ENCODE measurements at places on chromosomes 6 and 20.

GRCh38 chr6:31521835-31522234 is 6.9 kb upstream of the MCCD1 start:
- no peak overlapping the region for H3K27ac ChIP-seq
- H3K4me3 ChIP-seq: no peak overlapping the region
- peaks cover 2% of the 10 kb centered on the region for H3K27me3 ChIP-seq
- no peaks in the 10 kb centered on the region for H3K36me3 ChIP-seq
- peaks cover 5% of the 10 kb centered on the region for H3K4me1 ChIP-seq

- H3K4me3 ChIP-seq: no peak overlapping the region
- peaks cover 15% of the 10 kb centered on the region for H3K4me1 ChIP-seq
- no peaks in the 10 kb centered on the region for H3K36me3 ChIP-seq
- no peak overlapping the region for H3K27ac ChIP-seq
- DNase-seq: peak; percentile 81
Measured at GRCh38 chr6:41679696-41680095, 41.4 kb downstream of the MDFI start.

GRCh38 chr6:169990095-169991030 is 238.9 kb downstream of the ERMARD start:
- no peaks in the 10 kb centered on the region for H3K4me1 ChIP-seq
- no peaks in the 10 kb centered on the region for H3K36me3 ChIP-seq

DNA sequence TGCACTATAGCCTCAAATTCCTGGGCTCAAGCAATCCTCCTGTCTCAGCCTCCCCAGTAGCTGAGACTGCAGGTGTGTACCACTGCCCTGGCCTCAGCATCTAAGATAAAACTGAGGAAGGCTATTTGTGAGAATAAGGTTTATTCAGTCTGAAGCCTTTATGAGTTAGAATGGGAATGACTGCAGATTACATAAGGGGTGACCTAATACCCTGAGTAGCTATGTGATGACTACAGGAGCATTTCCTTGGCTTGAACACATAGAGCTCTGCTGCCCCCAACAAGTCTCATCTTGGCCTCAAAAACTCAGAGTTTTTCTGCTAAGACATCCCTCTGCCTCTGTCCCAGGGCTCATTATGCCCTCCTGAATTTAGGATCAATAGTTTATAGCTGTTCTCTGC is 7.6 kb downstream of the GSS start:
- H3K36me3 ChIP-seq: peaks cover 35% of the 10 kb centered on the region
- no peak overlapping the region for H3K27ac ChIP-seq
- H3K27me3 ChIP-seq: no peaks in the 10 kb centered on the region
- peaks cover 6% of the 10 kb centered on the region for H3K4me1 ChIP-seq
- H3K4me3 ChIP-seq: no peak overlapping the region
- no peak for DNase-seq

GRCh38 chr6:124963416-124963785 is 1.2 kb downstream of the RNF217 start:
- H3K27me3 ChIP-seq: no peaks in the 10 kb centered on the region
- H3K36me3 ChIP-seq: peaks cover 8% of the 10 kb centered on the region
- H3K4me3 ChIP-seq: peak overlapping the region; percentile 84
- peaks cover 72% of the 10 kb centered on the region for H3K4me1 ChIP-seq
- DNase-seq: no peak

- no peak overlapping the region for H3K27ac ChIP-seq
- no peaks in the 10 kb centered on the region for H3K36me3 ChIP-seq
Measured at GRCh38 chr6:5506597-5506996, 245.3 kb downstream of the FARS2 start.

DNA sequence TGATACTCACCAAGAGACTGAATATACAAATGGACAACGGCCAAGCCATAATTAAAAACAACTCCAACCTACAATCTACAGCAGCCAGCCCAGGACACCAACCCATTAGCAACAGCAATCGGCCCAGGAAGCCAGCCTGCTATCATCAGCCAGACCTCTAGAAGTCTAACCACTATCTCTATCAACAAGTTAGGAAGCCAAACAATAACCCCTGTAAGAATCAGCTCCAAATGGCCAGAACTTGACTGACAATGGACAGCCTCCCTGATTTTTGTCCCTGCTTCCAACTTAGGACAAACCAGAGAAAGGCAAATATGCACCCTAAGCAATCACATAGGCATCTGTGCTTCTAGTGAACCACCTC is 511.8 kb upstream of the JARID2 start:
- no peaks in the 10 kb centered on the region for H3K36me3 ChIP-seq
- H3K27me3 ChIP-seq: no peaks in the 10 kb centered on the region
- H3K4me3 ChIP-seq: no peak overlapping the region
- H3K27ac ChIP-seq: no peak overlapping the region
- DNase-seq: no peak
- H3K4me1 ChIP-seq: peaks cover 30% of the 10 kb centered on the region

- H3K27me3 ChIP-seq: no peaks in the 10 kb centered on the region
- H3K4me1 ChIP-seq: peaks cover 40% of the 10 kb centered on the region
- no peak overlapping the region for H3K27ac ChIP-seq
- peak overlapping the region; percentile 83 for H3K4me3 ChIP-seq
Measured at GRCh38 chr6:27867945-27868300, 44.3 kb downstream of the OR2B2 start.

GRCh38 chr6:105170059-105170458 is 9.8 kb downstream of the POPDC3 start:
- no peak overlapping the region for H3K4me3 ChIP-seq
- no peak for DNase-seq
- H3K4me1 ChIP-seq: no peaks in the 10 kb centered on the region
- H3K27ac ChIP-seq: no peak overlapping the region

DNA sequence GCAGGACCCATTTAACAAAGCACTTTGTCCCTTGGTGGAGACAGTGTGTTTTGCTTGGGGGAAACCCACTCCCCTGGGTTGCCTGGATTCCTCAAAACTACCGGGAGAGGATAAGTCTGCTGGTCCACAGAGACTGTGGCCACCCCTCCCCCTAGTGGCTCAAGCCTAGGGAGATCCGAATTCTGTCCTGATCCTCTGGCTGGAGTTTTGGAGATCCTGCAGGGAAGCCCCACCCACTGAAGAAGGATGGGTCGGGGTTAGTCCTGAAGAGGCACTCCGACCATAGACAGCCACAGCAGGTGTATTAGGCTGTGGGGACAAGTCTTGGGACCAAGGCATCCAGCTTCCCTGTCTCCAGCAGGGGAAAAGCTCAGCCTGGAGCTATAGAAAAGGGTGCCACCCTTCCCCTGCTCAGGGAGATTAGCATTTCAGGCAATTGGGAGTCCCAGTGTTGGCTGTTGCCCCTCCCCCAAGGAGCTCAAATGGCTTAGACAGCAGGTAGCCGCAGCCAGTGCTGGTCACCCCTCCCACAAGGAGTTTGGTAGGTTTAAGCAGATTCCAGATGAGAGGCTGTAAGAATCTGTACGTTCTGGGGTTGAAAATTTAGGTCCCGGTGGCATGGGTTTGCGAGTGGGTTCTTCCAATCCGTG is 750.0 kb downstream of the TBC1D32 start:
- H3K36me3 ChIP-seq: no peaks in the 10 kb centered on the region
- no peak for DNase-seq
- no peak overlapping the region for H3K27ac ChIP-seq
- peaks cover 3% of the 10 kb centered on the region for H3K27me3 ChIP-seq
- H3K4me1 ChIP-seq: no peaks in the 10 kb centered on the region

- H3K36me3 ChIP-seq: no peaks in the 10 kb centered on the region
- H3K27me3 ChIP-seq: no peaks in the 10 kb centered on the region
- no peak for DNase-seq
- H3K4me1 ChIP-seq: peaks cover 90% of the 10 kb centered on the region
Measured at GRCh38 chr6:111764238-111765175, 108.7 kb downstream of the FYN start.

DNA sequence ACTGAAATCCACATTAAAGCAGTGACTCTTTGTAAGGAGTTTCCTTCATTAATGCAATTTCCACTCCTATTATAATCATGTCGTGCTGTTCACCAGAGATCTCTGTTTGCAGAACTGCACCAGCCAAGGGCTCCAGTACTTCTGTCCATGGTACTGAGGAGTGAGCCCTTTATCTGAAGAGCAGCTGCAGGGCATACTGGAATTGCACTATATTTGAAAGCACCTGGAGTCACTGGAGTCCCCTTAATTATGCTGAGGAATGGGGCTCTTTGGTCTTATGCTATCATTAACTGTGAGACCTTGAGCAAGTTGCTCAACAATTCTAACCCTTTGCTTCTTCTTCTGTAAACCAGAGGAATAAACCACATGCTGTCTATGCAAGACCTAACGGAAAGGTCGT is 61.7 kb upstream of the NUP153 start:
- H3K27me3 ChIP-seq: no peaks in the 10 kb centered on the region
- no peak for DNase-seq
- no peak overlapping the region for H3K4me3 ChIP-seq
- H3K4me1 ChIP-seq: no peaks in the 10 kb centered on the region

DNA sequence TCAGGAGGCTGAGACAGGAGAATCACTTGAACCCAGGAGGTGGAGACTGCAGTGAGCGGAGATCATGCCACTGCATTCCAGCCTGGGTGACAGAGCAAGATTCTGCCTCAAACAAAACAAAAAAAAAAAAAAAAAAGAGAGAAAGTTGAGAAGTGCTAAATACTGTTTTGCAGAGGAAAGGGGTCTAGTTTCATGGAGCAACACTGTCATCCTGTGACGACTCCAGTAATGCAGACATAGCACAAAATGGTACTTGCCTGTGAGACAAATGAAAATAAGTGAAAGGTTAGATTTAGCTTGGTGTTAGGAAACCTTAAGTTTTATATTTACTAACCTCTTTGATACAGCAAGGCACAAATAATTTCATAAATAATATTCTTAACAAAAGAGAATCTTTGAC is 29.7 kb downstream of the CEP162 start:
- no peak for DNase-seq
- peaks cover 21% of the 10 kb centered on the region for H3K4me1 ChIP-seq
- H3K27me3 ChIP-seq: no peaks in the 10 kb centered on the region
- peaks cover 14% of the 10 kb centered on the region for H3K36me3 ChIP-seq
- no peak overlapping the region for H3K4me3 ChIP-seq
- H3K27ac ChIP-seq: no peak overlapping the region

DNA sequence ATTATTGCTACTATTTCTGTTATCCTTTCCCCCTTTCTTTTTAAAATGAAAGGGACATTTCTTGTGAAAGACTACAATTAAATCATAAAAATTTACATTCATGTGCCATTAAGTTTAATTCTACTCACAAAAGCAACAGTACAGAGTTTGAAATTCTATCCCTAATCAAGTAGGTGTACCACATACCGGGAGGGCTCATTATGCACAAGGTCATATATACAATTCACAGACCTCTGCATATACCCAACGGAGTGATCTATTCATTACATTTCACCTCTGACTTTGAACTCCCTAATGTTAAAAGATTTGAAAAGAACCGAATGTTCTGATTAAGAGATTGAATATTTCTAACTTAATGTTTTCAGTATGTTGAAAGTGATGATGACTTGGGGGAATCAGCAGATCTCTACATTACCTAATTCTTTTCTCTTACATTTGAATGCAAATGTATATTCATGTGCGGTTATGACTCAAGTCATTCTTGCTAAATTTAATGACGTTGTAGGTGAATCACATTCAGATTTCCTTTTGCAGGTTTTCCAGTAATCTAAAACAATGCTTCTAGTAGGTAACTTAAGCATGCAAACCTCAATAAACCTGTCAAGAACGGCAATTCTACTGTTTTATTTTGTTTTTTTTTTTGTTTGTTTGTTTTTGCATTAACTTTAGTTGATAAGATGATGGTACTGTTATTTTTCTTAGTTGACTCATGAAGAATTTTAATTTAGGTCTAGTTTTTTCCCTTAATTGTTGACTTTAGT is 7.3 kb downstream of the EYA4 start:
- no peaks in the 10 kb centered on the region for H3K36me3 ChIP-seq
- no peak overlapping the region for H3K27ac ChIP-seq
- peaks cover 15% of the 10 kb centered on the region for H3K27me3 ChIP-seq
- H3K4me1 ChIP-seq: peaks cover 5% of the 10 kb centered on the region

DNA sequence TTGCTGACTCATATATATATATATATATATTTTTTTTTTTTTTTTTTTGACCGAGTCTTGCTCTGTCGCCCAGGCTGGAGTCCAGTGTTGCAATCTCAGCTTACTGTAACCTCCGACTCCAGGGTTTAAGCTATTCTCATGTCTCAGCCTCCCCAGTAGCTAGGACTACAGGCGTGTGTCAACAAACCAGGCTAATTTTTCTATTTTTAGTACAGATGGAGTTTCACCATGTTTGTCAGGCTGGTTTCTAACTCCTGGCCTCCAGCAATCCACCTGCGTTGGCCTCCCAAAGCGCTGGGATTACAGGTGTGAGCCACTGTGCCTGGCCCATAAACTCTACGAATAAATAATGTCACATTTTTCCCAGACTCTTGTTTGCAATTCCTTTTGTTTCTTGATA is 4.8 kb downstream of the LRP11 start:
- DNase-seq: no peak
- H3K4me1 ChIP-seq: peaks cover 87% of the 10 kb centered on the region
- H3K27me3 ChIP-seq: no peaks in the 10 kb centered on the region
- H3K27ac ChIP-seq: peak overlapping the region; percentile 88
- no peaks in the 10 kb centered on the region for H3K36me3 ChIP-seq
- peak overlapping the region; percentile 17 for H3K4me3 ChIP-seq

- no peak overlapping the region for H3K27ac ChIP-seq
- H3K4me1 ChIP-seq: no peaks in the 10 kb centered on the region
- peaks cover 6% of the 10 kb centered on the region for H3K27me3 ChIP-seq
- DNase-seq: no peak
- no peak overlapping the region for H3K4me3 ChIP-seq
Measured at GRCh38 chr6:24238700-24239099, 112.7 kb downstream of the NRSN1 start.

DNA sequence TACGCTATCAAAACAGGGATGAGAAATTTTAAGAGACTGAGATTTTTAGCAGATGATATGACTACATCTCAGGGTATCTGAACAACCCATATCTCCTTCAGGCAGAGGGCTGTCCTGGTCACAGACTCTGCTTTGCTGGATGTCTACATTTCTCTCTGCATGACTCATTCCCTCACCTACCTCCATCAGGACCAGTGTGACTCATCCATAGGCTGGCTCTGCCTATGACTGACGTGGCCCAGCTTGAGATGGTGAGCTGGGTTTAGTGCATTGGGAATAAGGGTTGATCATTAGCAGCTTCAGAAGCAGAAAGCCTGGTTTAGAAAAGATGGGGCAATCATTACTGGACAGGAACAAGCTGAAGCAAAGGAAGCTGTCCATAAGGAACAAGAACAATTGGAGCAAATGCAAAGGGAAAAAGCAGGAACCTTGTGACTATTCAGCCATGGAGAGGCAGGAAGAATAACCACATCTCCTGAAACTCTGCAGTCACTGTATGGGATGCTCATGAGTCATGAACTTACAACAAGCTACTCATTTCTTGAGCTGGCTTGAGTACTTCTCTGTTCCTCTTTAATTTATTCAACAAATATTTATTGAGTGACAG is 86.4 kb upstream of the CBLN4 start:
- no peaks in the 10 kb centered on the region for H3K4me1 ChIP-seq
- H3K36me3 ChIP-seq: no peaks in the 10 kb centered on the region
- H3K27me3 ChIP-seq: no peaks in the 10 kb centered on the region
- no peak overlapping the region for H3K4me3 ChIP-seq
- DNase-seq: no peak
- H3K27ac ChIP-seq: no peak overlapping the region

DNA sequence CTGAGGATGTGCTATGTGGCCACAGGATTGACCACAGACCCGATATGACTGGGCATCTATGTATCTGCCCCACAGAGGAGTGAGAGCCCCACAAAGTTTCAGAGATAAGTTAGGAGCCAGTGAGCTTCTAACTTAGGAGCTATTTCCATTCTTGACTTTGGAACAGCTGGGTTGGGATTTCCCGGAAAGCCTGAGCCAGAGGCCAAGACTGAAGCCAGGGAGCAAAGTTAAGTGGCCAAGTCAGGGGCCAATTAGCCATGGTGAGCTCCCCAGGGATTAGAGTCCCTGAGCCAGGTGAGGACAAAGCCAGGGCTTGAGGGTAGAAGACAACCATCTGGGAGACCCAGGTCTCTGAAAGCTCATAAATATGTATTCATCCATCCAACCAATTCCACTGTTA is 143.6 kb downstream of the MAFB start:
- H3K4me3 ChIP-seq: no peak overlapping the region
- no peak overlapping the region for H3K27ac ChIP-seq
- H3K27me3 ChIP-seq: peaks cover 15% of the 10 kb centered on the region
- DNase-seq: no peak
- peaks cover under 1% of the 10 kb centered on the region for H3K4me1 ChIP-seq
- H3K36me3 ChIP-seq: peaks cover 2% of the 10 kb centered on the region

Measured in chondrocyte (in vitro differentiated cells).